ENCODE measurements at places on chromosomes 7 and 10.
A peak's percentile ranks its signal among the peaks of the same experiment; 100 is the strongest.

GRCh38 chr7:294440-295154, 4.6 kb downstream of the FOXL3 start:
- no peak for DNase-seq

GRCh38 chr7:103487419-103487818, 41.4 kb upstream of the SLC26A5 start:
- DNase-seq: no peak

DNA sequence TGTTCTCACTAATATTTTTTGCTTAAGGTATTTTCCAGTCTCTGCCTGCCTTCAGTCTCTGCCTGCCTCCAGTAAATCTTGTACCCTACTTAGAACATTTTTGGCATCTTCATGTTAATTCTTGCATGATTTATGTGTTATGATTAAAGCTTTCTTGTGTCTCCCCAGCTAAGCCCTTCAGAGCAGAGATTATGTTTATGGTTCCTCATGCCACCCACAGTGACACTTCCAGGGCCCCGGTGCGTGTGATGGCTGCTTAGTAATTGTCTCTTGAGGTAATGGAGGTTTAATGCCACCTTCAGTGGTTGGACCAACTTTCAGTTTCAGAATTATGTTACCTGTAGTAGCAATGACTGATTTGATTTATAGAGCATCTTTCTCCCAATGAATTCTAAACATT, 70.6 kb upstream of the MET start:
- peak; percentile 72 for DNase-seq

DNA sequence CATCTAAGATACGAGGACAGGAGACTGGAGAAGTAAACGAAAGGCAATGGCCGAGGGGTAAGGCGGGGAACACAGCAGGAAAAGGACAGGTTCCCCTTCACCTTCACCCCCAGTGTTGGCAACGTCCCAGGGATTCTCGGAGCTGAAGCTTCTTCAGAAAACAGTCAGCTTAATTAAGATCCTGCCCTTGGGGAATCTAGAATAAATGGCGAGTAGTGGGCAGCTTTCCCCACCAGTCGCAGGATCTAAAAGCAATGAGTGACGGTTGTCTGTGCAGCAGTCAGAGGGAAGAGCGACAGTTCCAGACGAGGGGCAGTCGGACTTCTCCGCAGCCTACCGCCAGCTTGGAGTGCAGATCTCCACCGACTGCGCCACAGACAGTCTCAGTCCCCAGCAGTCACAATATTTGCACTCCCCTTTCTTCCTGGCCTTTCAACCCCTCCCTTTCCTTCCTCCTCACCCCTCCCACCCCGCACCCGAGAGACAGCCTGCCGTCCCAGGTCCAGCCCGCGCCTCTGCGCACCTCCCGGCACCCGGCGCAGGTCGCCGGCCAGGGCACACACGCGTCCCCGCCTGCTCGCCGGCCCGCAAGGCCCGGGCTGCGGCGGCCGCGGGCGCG, 10.9 kb upstream of the SP8 start:
- DNase-seq: peak; percentile 34

DNA sequence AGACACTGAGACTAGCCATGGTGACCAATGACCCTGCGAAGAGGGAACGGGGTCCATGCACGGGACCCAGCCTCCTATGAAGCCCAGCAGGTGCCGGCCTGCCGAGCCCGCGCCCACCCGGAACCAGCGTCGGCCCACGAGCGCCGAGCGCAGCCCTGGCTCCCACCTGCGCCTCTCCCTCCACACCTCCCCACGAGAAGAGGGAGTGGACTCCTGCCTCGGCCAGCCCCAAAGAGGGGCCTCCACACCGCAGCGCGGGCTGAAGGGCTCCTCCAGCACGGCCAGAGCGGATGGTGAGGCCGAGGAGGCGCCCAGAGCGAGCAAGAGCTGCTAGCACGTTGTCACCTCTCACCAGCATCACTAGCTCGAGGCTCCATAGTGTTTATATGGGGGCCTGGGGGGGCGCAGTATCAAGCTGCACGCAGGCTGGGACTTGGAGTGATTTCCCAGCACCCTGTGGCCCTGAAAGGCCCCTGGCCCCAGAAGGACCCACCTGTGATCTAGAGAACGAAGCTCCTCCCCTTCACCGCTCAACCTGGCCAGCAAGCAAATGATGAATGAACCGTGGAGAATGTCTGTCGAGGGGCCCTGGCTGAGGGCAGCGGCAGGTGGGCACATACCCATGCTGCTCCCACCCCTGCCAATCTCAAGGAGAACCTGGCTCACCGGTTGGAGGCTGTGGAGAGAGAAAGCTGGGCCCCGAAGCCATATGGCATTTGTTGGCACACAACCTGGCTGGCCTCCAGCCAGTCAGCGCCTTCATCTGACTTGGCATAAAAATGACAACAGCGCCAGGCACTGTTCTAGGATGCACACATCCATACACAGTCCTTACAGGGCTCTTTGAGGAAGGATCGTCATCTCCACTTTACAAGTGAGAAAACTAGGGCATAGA, 30.7 kb downstream of the GHRHR start:
- DNase-seq: no peak

- no peak for DNase-seq
Observed at GRCh38 chr7:73577627-73578341, 595 bp downstream of the TBL2 start.

GRCh38 chr7:66639773-66640172, 11.1 kb downstream of the KCTD7 start:
- no peak for DNase-seq

DNA sequence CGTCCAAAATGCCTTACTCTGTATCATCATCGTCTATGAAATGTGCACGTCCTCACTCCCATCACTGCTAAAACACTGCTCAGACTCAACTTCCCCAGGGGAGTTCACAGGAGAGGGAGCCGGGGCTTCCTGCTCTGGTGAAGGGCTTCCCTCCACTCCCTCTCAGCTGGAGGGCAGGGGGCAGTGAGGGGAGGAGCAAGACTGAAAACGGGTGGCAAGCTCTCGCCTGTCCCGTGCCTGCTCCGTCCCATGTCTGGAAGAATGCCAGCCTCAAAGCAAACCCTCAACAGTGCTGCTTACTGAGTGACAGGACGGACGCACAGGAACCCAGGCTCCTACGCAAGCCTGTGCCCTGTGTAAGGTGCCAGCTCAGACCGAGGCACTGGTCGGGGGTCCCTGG, 25.1 kb downstream of the PRKAG2 start:
- no peak for DNase-seq

DNA sequence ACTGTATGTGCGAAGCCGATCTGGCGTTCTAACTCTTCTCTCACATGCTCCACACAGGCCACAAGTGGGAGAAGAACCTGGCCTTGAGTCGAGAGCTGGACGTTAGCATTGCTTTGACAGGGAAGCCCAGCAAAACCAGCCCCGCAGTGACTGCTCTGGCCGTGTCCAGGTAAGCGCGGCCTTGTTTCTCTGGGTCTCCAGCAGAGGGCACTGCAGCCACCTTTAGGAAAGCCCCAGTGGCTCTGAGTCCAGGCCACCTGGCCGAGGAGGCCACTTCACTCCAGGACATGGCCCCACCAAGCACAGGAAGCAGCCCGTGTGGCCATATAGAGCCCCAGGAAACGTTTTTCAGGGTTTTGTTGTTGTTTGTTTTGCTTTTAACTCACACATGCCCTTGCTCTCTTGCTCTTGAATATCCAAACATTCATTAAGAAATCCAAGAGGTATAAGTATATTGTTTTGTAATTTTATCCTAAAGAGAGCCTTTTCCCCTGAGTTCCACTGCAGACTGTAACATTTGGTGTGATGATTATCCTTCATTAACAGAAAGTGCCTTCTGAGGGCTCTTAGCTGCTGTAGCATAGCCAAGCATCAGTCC, 41.8 kb upstream of the LRRC18 start:
- DNase-seq: peak; percentile 51

DNA sequence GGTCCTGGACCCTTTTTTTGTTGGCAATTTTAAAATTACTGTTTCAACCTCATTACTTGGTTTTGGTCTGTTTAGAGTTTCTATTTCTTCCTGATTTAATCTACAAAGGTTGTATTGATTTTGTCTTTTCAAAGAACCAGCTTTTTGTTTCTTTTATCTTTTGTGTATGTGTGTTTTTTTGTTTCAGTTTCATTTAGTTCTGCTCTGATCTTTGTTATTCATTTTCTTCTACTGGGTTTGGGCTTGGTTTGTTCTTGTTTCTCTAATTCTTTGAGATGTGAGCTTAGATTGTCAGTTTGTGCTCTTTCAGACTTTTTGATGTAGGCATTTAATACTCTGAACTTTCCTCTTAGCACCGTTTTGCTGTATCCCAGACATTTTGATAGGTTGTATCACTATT, 8.5 kb upstream of the MRPS33 start:
- DNase-seq: no peak

- DNase-seq: no peak
Observed at GRCh38 chr7:148173369-148173768, 417.2 kb upstream of the C7orf33 start.

- DNase-seq: no peak
Observed at GRCh38 chr7:129240119-129240820, 15.4 kb downstream of the AHCYL2 start.

GRCh38 chr7:120703585-120704240, 154.2 kb downstream of the TSPAN12 start:
- DNase-seq: no peak

DNA sequence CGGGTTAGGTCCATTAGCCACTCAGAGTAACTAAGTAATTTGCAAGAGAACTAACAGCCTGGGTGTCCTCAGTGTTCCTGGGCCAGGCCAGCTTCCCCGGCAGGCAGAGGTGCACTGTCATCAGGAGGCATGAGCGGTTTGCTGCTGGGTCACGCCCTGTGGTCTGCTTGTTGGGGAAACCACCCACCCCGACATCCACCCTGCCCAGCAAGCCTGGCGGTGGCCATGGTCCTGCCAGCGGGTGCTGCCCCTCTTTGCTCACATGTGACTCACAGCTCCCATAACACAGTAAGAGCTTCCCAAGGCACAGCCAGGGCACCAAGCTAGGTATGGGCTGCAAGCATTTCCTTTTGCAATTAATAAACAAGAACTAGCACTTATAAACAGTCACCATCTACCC, 75.9 kb downstream of the RGS10 start:
- peak; percentile 44 for DNase-seq

- no peak for DNase-seq
Observed at GRCh38 chr10:79236433-79236765, 110.9 kb upstream of the PPIF start.

GRCh38 chr10:10712155-10712704, 305.4 kb upstream of the CELF2 start:
- DNase-seq: no peak

DNA sequence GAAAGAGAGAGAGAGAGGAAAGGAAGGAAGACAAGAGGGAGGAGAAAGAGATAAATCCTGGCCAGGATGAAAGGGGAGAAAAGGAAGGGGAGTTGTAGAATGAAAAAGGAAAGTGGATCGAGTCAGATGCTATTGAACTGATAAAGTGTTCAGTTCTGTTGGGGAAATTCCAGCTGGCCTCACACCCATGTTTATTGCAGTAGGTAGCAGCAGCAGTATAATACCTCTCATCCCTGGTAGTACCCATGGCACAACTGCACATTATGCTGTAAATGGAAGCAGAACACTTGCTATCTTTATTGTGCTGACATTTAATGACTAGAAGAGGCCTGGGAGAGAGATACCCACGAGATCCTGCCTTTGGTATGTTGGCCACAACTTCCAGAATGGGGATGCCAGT, 178.1 kb downstream of the EVX1 start:
- DNase-seq: no peak

DNA sequence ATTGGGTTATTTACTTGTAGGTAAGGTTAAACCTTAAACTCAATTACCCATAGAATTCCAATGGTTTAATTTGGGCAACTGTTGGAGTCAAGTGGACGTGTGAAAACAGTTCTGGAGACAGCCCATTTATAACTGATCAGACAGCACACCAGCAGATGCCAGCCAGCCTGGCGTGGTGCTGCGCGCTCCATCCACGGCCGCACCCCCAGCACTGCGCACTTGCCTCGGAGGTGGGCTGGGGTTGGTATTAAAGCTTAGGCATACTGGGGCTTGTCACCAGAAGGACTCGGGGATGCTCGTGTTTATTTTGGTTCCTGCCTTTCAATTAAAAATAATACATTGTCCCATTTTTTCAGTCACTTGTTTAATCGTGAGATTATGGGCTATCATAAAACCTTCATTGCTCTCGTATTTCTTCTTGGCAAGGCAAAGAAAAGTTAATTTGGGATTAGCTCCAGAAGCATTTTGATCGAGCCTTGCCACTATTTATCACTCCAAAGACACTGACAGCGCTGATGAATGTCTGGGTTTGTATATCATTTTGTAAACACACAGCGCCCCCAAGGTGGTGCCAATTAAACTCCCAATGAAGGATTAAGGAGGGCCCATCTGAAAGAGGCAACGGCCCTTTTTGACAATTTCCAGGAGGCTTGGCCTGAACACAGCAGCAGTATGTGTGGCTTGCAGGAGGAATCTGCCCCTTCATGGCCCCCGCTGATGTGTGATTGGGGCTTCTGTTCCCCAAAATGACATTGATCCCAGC, 204.5 kb upstream of the CXCL12 start:
- DNase-seq: no peak

GRCh38 chr7:42605406-42606192, 306.3 kb downstream of the C7orf25 start:
- DNase-seq: no peak

- DNase-seq: peak; percentile 86
Observed at GRCh38 chr10:22681783-22682183, 32.6 kb downstream of the PIP4K2A start.

GRCh38 chr7:121433775-121434174, 37.7 kb upstream of the FAM3C start:
- DNase-seq: no peak

DNA sequence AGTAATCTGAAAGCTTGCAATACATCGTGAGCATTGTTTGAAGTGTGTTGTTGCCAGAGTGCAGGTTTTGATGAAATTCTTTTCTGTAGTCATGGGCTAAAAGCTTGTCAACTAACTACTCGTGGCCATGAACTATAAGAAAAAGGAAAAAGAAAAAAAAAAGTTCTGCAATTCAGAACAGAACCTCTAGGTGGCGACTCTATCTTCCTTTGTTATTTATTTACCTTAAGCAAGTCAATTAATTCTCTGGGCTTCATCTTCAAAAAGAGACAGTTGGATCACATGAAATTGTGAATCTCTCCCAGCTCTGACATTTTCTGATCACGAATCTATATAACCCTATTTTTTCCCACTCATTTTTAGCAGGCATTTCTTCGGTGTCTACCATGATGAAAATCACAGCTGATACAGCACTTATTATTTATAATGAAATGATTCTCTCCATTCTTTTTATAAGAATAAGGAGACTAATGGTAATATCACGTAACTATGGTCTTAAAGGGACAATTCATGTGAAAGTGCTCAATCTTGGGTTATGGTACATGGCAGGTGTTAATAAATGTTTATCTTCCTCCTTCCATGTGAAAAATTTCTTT, 18.8 kb downstream of the TMEM196 start:
- peak; percentile 18 for DNase-seq
